Kidney capillary endothelial cell (primary cell): ENCODE measurements at places on chromosomes 1 and 21.

DNA sequence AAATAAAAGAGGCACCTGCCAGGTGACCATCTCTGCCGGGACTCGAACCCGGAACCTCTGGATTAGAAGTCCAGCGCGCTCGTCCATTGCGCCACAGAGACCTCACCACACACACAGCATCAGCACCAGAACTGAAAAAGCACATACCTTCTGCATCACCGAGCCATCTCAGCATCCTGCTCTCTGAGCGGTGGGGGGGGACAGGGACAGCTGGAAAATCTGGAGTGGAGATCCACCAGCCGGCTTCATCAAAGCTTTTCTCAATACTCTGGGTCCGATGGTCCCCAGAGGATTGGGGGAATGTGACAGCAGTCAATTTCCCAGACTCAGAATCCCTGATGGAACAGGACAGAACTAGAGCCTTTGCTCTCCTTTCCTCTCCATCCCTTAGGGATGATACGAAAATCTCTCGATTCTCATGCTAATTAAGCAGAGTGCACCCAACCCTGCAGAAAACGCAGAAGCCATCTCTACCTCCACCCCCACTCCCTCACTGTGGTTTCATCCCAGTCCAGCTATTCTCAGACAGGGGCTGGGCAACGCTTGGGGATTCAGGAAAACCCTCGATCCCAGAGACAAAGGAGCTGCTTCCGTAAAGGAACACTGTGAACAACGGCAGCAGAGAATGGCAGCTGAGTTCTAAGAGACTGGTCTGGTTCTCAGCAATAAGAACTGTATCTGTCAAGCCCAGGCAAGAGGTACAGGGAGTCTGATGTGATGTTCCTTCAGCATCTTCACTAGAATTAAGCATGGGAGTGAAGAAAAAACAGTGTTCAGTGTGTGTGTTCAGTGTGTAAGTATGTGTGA, 29.6 kb upstream of the CADM3 start:
- DNase-seq, result no peak

DNA sequence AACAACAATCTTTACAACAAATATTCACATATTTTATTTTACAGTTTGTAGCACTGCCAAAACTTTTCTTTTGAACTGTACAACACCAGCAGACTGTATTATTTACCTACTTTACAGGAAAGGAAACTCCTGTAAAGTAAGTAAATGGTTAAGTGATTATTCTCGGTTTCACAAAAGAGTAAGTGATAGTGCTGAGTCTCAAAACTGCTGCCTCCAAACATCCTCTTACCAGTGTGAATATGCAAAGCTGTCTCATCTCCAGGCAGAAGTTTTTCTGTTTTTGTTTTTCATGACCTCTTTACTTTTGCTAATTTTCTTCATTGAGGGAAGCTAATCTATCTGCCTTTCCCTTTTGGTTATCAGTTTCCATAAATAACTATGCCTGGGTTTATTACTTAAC, 286.7 kb downstream of the SRGAP2C start:
- DNase-seq, result no peak

GRCh38 chr1:178330153-178330552, 166.6 kb downstream of the CLEC20A start:
- DNase-seq, result no peak

GRCh38 chr21:16535102-16535422, 805.3 kb downstream of the USP25 start:
- DNase-seq, result no peak

GRCh38 chr21:42956824-42957630, 17.3 kb upstream of the PKNOX1 start:
- no peak for DNase-seq

GRCh38 chr1:14742181-14742980, 143.9 kb downstream of the KAZN start:
- no peak for DNase-seq

GRCh38 chr1:183810121-183810520, 5.2 kb downstream of the RGL1 start:
- DNase-seq, result no peak

- DNase-seq, result no peak
Measured at GRCh38 chr1:61921435-61921834, 179.2 kb downstream of the PATJ start.

GRCh38 chr21:38478782-38479181, 19.5 kb downstream of the ERG start:
- no peak for DNase-seq

DNA sequence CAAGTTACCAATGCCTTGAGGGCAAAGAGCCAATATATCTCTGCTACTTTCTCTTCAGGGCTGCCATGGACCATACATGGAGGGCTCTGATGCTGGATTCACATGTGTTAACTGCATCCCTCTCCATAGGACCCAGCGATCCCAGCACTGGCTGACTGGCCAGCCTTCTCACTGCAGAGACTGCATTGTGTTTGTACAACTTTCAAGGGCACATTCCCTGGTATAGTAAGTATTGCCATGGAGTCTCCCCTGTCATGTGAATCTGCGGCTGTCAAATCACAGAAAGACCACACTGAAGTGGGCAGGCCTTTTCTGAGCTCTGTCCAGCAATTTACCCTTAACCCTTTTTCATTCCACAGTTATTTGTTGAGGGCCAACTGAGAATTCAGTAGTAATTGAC, 449.8 kb downstream of the OMA1 start:
- DNase-seq, result no peak

DNA sequence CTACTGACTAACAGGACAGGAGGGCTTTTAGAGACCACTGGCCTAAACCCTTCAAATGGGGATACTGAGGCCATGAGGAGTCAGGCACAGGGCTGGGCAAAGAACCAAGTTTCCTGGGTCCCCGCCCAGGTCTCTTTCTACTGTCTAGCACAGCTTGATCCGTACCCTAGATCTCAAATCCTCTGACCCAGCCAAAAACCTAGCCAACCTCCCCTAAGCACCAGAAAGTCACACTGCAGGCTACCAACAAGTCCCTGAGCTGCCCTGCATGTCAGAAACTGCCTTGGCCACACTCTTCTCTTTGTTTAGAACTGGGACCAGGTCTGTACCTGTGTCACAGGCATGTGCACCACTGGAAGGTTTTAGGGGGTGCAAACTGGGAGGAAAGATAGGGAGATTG, 33.6 kb downstream of the AHDC1 start:
- DNase-seq, result no peak

DNA sequence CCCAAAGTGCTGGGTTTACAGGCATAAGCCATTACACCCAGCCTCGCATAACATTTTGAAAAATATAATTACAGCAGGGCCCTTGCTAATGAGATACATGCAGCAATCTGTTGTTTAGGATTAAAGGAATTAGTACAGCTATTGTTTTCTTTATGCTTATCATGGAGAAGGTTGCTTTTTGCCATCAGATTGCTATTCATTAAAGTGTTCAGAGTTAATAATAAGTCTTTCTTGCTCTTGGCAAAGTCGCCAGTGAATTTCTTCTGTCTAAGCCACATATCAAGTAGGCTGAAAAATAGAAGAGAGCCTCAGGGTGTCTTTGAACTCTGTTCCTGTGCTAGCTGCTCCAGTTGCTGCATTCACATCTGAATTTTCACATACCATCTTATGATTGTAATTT, 144.1 kb downstream of the POU2F1 start:
- no peak for DNase-seq

DNA sequence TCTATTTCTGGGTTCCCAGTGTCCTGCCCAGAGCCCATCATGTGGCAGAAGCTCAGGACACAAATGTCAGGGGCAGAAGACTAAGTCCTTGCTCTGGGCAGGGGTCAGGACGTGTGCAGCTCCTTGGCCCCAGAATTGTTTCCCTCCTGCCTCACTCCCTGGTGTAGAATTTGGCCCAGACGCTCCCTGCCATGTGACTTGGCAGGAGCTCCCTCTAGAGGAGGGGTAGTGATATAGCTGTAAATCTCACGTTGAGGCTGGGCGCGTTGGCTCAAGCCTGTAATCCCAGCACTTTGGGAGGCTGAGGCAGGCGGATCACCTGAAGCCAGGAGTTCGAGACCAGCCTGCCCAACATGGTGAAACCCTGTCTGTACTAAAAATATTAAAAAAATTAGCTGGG, 91.2 kb downstream of the UBIAD1 start:
- DNase-seq, result no peak

- DNase-seq, result no peak
Measured at GRCh38 chr1:248822148-248823032, 3.3 kb downstream of the SH3BP5L start.

- DNase-seq, result no peak
Measured at GRCh38 chr1:110012100-110012780, 22.2 kb upstream of the STRIP1 start.

- DNase-seq, result no peak
Measured at GRCh38 chr1:214540324-214540723, 11.1 kb downstream of the PTPN14 start.

DNA sequence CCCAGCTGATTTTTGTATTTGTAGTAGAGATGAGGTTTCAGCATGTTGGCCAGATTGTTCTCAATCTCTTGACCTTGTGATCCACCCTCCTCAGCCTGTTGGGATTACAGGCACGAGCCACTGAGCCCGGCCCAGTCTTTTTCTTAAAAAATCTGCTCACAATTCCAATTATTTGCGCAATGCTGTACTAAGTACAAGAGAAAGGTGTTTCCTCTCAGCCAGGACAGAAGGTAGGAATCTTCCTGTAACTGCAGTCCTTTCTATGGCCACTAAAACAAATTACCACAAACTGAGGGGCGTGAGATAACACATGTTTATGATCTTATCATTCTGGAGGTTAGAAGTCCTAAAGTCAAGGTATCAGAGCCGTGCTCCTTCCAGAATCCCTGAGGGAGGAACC, 6.9 kb upstream of the CBR3 start:
- DNase-seq, result no peak
